ENCODE measurements at places on chromosomes 1 and 21. TPM values are rescaled to one million over a fixed set of nuclear protein-coding genes. Genes with fewer than 3 reads are reported as not detected.

Gene GPR37L1
- total RNA-seq = 0.05 TPM

Gene OXCT2
- total RNA-seq = 0.90 TPM

DNA sequence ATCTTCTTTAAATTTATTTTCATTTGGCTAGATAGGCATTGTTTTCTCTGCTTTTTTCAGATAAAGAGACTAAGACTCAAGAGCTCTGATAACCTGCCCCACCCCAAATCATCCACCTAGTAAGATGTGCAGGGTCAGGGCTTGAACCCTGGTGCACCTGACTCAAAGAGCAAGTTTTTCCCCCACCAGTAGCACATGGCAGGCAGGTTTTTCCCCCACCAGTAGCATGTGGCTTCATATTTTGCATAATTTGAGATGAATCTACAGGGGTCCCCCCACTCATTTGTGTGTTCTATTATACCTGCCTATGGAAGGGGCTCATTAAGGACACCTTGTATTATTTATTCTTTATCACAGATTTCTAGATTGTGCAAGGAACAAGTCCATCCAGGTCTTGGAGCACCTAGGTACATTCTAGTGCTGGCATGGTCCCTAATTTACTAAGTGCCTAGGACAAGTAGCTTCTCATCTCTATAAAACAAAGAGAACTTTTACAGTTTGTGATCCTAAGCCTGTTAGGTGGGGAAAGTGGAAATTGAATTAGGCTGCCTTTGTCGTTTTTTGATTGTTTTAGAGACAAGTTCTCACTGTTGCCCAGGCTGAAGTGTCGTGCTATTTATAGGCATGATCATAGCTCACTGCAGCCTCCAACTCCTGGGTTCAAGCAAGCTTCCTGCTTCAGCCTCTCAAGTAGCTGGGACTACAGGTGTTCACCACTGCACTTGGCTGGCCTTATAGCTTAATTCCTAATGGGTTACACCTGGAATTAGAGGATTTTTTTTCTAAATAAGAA, 13.2 kb upstream of the CTSE start:
- DNase-seq = no peak

GRCh38 chr1:222167111-222167510, 380.8 kb downstream of the HHIPL2 start:
- no peak for DNase-seq

GRCh38 chr1:159994896-159995295, 36.9 kb downstream of the PIGM start:
- DNase-seq = no peak

DNA sequence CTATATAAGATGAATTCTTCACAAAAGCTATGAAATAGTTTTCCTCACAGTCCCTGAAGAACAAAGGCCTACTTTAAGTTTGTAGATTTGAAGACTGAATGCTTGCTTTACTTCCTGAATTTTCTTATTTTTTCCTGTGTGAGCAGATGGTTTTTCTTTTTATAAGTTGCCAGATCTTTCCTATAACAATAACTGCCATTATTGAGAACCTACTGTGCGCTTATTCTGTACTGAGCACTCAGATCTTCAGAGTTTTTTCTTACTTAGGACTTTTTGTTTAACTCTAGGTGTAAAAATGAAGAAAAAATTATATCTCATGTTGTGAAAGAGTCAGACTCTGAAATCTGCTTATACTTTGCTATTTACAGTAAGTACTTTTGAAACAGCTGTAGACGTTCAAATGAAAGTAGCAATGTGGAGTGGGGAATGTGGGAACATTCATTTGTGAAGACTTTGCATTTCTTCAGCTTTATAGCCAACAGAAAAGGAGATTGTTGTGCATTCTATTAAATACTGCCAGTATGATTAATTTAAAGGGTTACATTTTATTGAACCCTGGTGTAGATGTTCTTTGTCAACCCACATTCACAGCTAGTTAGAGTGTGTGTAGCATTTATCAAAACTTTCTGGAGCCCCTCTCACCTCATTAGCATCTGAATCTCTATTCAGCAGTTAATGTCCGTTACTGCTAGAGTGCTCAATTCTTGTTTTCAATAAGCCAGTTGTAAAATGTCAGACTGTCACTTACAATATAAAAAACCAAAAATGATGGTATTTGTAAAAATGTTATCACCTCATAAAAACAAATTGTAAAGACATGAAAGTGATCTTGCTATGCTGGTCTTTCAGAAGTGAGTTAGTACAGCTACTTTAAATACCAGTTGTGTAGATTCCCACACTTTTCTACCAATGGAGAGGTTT, 29.0 kb downstream of the NFIA start:
- DNase-seq = no peak

DNA sequence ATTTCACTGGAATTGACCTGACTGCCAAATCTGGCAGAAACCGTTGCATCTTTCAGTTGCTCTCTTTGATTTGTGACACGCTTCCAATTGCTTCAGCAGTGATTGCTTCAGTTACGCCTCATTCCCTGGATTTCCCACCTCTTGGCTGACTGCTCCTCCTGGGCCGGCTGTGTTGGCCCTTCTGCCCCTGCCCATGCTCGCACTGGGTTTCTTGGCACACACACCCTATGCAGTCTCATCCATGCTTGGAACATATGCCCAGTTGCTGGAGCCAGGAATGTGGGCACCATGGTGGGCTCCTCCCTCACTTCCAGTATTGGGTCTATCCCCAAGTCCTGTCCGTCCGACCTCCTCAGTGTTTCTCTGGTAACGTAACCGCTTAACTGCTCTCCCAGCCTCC, 2.2 kb upstream of the ZBTB21 start:
- DNase-seq = no peak
